ENCODE measurements at places on chromosomes 3 and 15.
A peak's percentile ranks its signal among the peaks of the same experiment; 100 is the strongest.

- no peak for DNase-seq
Observed at GRCh38 chr3:37680401-37680800, 181.3 kb upstream of the CTDSPL start.

GRCh38 chr3:60669636-60670035, 581.6 kb downstream of the FHIT start:
- DNase-seq: no peak

GRCh38 chr15:78763796-78764241, 47.4 kb downstream of the ADAMTS7 start:
- no peak for DNase-seq

GRCh38 chr3:179962629-179963387, 73.9 kb downstream of the PEX5L start:
- DNase-seq: peak; percentile 41

DNA sequence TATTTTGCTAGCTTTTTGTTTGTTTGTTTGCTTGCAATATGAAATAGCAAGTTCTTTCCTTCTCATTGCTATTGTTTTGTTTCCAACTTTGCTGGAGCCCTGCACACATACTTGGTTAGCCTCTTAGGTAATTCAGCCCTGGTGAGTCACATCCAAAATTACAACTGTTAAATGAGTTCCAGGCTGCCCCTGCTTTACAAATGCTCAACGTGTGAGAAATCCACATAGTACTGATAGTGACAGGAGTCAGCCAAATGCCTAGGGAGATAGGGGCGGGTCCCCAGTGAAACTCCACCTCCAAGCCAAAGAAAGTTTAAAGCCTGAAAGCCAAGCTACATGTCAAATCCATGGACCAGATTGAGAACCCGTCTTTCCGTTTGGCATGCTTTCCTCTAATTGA, 81.3 kb upstream of the RNF7 start:
- no peak for DNase-seq

GRCh38 chr15:28023422-28023821, 75.7 kb downstream of the OCA2 start:
- DNase-seq: no peak

DNA sequence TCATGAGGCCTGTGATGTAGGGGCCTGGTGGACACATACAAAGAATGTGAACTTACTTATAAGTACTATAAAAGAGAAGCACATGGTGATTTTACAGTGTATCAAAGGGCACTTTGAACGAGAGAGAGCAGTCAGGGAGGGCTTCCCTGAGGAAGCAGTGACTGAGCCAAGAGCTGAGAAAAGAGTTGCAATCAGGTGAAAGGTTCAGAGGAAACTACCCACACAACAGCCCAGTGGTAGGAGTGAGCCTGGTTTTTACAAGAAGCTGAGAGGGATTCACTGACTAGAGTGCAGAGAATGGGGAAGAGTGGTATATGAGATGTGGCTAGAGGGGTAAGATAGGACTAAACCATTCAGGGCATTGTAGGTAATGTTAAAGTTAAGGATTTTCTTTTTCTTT, 57.1 kb downstream of the CALML4 start:
- no peak for DNase-seq

- no peak for DNase-seq
Observed at GRCh38 chr3:103705641-103706040, 1270.8 kb downstream of the ZPLD1 start.

GRCh38 chr3:217099-217813, 20.7 kb downstream of the CHL1 start:
- no peak for DNase-seq

- no peak for DNase-seq
Observed at GRCh38 chr3:34248352-34248751, 449.9 kb downstream of the PDCD6IP start.

DNA sequence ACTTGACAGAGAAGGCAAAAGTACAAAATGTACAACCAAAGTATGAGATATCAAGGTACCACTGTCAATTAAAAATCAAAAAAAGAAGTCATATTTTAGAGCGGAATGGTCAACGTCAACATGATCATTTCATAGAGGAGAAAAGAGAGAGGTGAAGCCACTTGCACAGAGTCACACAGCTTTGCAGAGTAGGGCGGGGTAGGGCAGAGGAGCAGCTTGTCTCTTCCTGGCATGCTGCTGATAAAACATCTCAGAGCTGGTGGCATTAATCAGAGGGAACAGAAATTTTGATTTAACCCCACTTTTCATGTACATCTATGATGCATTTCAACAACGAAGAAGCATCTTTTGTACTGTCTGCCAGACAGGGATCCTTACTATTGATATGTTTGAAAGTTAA, 5.2 kb upstream of the IGF1R start:
- DNase-seq: no peak

- no peak for DNase-seq
Observed at GRCh38 chr15:40063563-40064011, 24.6 kb upstream of the SRP14 start.

- DNase-seq: no peak
Observed at GRCh38 chr15:63514531-63514943, 10.1 kb downstream of the USP3 start.

- DNase-seq: peak; percentile 6
Observed at GRCh38 chr3:54870423-54870822, 57.4 kb downstream of the LRTM1 start.

GRCh38 chr3:14436954-14437281, 34.5 kb downstream of the SLC6A6 start:
- no peak for DNase-seq

DNA sequence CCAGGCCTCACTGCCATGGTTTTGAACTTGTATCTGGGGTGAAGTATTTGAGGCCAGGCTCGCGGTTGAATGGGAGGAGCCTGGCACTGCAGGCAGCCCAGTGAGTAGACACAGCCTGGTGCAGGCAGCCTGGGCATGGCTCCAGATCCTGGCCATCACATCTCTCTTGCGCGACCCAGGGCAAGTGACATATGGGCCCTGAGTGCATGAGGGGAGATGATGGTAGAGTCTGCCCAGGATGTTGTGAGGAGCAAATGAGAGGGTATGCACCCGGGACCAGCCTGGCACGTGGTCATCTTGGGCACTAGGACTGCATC, 103.5 kb downstream of the TBC1D2B start:
- no peak for DNase-seq

GRCh38 chr3:99712291-99712954, 74.0 kb downstream of the COL8A1 start:
- DNase-seq: no peak

DNA sequence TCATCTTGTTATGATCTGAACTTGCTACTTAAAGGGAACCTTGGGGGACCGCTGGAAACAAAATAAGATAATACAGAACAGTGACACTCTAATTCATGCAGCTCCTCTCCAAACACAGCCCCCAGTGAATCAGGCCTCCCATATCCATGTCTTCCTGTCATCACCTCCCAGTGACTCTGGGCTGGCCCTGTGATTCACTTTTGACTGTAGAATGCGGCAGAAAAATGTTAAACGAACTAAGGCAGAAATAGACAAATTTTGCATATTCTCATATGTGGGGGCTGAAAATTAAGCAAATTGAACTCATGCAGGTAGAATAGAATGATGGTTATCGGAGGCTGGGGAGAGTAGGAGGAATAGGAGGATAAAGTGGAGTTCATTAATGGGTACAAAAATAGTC, 20.2 kb upstream of the GADL1 start:
- no peak for DNase-seq

DNA sequence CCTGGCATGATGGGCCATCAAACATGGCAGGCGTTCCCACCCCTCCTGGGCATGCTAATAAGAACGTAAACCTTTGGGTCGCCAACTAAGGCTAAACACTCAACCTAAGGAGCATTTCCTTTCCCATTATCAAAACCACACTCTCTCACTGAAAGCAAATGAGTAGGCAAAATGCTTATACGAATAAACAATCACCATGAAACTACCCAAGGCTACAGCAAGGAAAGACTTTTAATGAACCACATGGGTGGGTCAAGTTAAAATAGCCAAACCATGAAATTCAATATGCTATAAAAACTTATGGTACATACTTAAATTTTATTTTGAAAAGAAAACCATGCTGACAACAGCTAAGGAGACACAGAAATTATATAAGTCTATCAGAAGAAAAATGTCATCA, 180.6 kb downstream of the OSBPL10 start:
- no peak for DNase-seq

- no peak for DNase-seq
Observed at GRCh38 chr3:189883113-189883753, 237.5 kb downstream of the P3H2 start.

All from NCI-H2171 treated with DMSO at 0.1 percent for 48 hours (cell line).